ENCODE measurements at places on chromosomes 13 and 19.

DNA sequence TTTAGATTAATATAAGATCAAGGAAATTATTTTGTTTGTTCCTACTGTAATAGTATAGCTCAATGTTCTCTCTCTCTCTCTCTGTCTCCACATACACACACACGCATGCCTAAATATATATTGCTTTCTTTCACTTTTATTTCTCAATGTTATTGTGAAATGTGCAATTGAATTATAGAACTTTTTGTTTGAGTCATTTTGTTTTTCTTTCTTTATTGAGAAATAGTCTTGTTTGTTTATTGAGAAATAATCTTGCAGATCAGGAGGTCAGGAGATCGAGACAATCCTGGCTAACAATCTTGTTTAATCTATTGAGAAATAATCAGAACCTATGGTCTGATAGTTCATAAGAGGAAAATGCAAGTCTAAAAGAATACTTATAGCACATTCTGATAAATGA lies 1581.3 kb downstream of the EFNB2 start:
- no peak for DNase-seq

- DNase-seq, result no peak
Observed at GRCh38 chr19:4516199-4516938, 1.9 kb downstream of the PLIN4 start.

DNA sequence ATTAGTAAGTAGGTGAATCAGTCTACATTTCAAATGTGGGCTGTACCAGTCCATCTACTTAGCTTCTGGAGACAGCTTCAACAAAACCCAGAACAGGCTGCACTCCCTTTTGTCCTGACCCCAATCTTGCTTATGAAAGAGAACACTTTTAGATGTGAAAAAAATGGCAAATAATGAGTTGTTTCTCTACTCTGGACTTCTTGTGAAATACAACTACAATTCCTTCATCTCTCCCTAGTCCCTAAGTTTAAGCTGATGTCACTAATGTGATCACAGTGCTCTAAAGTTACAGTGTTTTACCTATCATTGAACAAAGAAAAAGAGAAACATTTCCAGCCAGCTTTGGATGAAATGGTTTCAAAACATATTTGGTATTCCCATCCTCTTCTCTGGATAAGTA lies 183.9 kb downstream of the LHFPL6 start:
- no peak for DNase-seq

DNA sequence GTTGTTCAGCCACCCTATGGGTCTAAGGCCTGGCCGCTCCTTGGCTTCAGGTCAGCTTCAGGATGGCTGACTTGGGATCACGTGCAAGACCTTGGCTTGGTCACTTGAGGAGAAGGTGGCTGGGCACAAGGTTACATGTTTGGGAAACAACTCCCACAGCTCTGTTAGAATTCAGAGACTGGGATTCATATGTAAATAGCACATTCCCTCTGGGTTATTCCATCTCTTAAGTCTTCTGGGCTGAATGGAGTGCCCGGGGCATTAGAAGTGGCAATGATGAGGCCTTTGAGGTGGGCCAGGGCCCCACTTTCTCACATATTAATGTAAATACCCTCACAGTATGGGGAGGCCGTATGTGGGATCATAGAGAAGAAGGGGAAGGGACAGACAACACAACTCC lies 150.9 kb downstream of the EFNB2 start:
- no peak for DNase-seq

- DNase-seq, result no peak
Observed at GRCh38 chr13:93264876-93265275, 38.3 kb downstream of the GPC6 start.
